ENCODE measurements at places on chromosomes 6 and 20.

- no peak for DNase-seq
Measured at GRCh38 chr6:56932910-56933477, 21.9 kb upstream of the BEND6 start.

GRCh38 chr6:116948533-116949304 lies 71.7 kb downstream of the RFX6 start:
- no peak for DNase-seq

- DNase-seq: no peak
Measured at GRCh38 chr6:125670568-125670967, 78.9 kb upstream of the HEY2 start.

GRCh38 chr6:128337619-128338018 lies 182.8 kb downstream of the PTPRK start:
- no peak for DNase-seq

- DNase-seq: no peak
Measured at GRCh38 chr6:99136488-99136887, 188.7 kb upstream of the FBXL4 start.

DNA sequence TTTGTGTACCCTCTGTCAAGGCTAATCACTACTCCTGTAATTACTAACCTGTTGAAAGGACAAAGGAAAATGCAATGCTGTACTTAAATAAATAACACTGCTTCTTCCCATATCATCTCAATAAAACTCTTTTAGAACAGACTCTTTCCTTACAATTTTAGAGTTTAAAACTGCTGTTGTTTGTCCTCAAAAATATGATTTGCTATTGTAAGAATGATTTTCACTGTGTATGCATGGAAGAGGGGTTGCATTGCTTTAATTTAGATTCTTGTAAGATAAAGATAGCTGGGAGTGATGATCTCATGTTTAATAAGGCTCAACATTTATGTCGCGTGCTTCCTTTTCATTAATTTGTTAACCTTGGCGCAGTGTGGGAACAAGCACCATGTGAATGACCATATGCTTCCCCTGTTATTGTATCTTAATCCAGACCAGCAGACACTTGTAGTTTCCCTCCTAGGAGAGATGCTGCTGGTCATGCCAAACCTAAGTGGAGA lies 89.8 kb upstream of the ATXN1 start:
- DNase-seq: no peak

- DNase-seq: no peak
Measured at GRCh38 chr6:88004707-88005106, 42.9 kb upstream of the SPACA1 start.

DNA sequence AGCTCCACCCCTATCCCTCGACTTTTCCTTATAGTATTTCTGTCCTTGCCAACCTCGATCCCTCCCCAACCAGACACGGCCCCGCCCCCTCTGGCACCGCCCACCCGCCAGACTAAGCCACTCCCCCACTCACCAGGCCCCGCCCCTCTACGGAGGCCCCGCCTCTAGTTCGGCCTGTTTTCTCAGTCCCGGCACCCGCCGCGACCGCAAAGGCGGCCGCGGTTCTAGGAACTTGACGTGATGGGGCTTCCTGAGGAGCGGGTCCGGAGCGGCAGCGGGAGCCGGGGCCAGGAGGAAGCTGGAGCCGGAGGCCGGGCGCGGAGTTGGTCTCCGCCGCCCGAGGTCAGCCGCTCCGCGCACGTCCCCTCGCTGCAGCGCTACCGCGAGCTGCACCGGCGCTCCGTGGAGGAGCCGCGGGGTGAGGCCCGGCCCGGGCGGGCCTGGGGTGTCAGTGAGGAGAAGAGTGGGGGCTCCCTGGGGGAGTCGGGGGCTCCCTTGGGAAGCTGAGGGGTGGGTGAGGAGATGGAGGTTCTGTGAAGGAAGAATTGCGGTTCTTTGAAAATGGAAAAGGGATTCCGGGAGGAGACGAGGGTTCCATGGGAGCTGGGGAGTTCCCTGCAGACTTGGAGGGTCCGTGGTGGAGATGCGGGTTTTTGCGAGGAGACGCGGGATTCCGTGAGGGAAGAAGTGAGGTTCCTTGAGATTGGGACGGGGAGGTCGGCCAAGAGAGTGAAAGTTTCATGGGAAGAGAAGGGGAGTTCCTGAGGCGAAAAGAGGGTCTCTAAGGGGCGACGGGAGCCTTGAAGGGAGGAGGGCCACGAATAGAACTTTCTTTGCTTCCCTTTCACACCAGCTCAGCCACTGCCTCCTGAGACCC lies at the start of gene ACSS2:
Gene ACSS2, plus strand, starts transcription at position 207 of the 877 bp plus-strand sequence. Its CDS starts 34 bp downstream, at position 241.
- peak; percentile 95 for DNase-seq

DNA sequence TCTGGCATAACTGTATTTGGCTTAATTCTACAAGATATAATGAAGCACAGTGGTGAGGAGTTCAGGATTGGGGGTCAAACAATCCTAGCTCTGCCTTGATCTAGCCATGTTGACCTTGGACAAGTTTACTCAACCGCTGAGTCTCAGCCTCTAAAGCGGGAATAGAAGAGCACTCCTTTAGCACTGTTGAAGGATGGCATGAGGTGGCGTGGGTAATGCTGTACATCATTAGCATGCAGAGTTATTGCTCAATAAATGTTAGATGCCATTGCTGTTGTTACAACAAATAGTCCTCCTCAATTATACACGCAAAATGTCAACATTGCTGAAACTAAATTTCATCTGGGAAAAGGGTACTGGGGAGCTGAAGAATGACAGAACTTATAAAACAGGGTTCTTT lies 78.6 kb downstream of the KIF13A start:
- no peak for DNase-seq
